ENCODE measurements at places on chromosomes 13 and 19.

- no peak for DNase-seq
Measured at GRCh38 chr19:49727217-49728030, 35.7 kb downstream of the TSKS start.

DNA sequence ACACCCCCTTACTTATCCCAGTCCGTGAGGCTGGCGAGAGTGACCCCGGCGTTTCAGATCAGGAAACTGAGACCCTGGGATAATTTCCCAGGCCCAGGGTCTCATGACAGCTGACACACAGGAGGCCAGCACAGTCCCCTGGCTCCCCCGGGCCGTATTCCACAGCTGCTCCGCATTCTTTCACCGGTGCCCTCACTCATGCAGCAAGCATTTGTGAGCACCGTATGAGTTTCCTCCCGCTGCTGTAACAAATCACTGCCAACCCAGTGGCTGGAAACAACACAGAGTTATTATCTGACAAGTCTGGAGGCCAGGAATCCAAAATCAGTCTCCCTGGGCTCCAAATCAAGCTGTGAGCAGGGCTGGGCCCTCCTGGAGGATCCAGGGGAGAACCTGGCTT, 21.3 kb downstream of the GADD45B start:
- DNase-seq, result no peak

- no peak for DNase-seq
Measured at GRCh38 chr13:76828316-76828741, 57.9 kb downstream of the KCTD12 start.

GRCh38 chr19:55836340-55836739, at the start of gene NLRP4:
Gene NLRP4, plus strand, starts transcription at chr19:55836540. Its CDS starts 15,541 bp downstream, at chr19:55852081.
- no peak for DNase-seq

DNA sequence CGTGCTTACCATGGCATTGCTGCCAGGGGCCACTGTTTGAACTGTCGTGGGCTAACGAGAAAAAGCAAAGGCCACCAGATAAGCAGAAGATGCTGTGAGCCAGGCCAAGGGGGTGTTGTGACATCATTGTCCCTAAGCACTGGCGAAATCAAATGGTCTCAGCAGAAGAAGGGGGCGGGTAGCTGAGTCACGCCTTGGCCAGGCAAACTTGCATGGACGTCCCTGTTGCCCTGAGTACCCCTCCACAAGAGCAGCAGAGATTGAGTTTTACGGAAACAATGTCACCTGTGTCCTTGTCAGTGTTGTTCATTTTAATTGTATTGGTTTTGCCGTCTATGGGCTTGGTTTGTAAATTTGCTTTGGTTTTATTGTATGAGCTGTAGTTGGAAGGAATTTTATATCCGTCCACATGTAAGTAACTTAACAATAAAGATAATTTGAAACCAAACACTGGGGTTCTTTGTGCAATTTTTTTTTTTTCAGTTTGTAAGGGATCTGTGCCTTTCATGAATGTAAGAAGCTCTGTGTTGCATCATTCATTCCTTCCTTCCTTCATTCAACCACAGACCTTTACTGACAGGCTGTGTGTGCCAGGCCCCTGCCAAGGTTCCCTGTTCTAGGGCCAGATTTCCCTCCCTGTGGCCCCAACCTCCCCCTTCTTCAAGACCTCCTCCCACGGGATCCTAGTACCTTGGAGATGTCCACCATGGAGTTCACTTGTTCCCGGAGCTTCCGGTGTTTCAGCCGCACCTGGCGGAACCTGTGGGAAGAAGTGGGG, 12.3 kb downstream of the KCNN4 start:
- DNase-seq, result no peak

- no peak for DNase-seq
Measured at GRCh38 chr19:4134351-4134750, 10.4 kb upstream of the MAP2K2 start.

DNA sequence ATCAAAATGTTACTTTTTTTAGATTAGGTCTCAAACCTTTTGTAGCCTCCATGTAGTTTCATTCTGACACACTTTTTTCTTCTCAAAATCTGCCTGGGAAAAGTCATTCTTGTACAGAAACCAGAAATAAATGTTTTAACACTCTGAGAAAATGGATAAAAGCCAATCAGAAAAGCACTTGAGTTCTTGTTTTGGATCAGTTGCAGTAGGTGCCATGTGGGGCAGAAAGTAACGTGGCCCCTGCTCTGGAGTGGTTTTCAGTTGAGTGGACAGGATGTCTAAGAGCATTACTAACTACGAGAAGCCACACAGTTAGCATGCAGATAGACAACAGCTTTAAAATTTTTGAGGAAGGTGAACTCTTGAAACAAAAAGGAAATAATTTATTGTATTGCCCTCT, 19.1 kb downstream of the GPR183 start:
- no peak for DNase-seq

GRCh38 chr13:43391036-43391435, 367.6 kb downstream of the DNAJC15 start:
- DNase-seq, result no peak

DNA sequence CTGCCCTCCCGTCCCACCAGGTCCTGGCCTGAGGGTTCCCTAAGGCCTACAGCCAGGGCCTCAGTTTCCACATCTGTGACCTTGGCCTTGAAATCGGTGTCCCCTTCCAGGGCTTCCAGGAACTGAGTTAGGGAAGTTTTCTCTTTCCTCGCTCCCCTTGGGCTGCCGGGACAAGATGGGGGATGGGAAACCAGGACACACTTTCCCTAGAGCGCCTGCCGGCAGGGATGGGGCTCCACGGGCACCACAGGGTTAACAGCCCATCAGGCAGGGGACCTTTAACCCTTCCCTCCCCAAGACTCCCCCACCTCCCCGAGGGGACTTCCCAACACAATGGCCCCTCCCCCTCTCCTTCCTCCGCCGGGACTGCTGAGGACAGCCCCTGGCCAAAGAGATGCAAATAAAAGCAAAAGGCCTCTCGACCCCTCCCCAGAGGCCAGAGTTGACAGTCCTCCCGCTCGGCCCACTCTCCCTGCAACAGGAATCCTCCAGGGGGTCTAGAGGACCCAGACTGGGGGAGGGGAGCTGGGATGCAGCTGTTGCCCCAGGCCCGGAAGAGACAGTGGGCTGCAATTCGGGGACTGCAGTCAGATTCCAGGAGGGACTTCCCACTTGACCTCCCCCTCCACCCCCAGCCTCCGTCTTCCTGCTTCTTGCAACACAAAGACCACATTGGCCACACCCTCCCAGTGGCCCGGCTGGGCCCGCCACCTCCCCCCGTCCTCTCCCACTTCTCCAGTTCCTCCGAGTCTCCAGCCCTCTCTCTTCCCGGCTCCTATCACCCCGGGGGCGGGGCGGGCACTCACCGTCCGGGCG, 3.4 kb downstream of the BBC3 start:
- peak; percentile 51 for DNase-seq

- no peak for DNase-seq
Measured at GRCh38 chr19:7865262-7865911, 8.8 kb downstream of the PRR36 start.

GRCh38 chr13:81017513-81018152, 676.7 kb upstream of the SPRY2 start:
- no peak for DNase-seq

DNA sequence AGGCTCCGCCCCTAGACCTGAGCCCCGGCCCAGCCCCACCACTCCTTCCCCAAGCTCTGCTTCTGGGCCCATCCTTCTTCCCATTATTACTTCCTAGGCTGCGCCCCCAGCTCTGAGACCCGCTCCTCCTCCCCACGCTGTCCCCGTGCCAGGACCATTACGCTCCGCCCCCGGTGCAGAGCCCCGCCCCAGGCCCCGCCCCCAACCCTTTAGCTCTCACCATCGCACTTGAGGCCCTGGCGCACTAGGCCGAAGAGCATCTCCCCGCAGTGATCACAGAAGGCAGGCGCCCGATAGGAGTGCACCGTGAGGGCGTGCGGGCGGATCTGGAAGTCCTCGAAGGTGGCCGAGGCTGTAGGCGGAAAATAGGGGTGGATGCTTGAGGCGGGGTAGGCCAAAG, 6.2 kb downstream of the PRKD2 start:
- DNase-seq, result no peak

DNA sequence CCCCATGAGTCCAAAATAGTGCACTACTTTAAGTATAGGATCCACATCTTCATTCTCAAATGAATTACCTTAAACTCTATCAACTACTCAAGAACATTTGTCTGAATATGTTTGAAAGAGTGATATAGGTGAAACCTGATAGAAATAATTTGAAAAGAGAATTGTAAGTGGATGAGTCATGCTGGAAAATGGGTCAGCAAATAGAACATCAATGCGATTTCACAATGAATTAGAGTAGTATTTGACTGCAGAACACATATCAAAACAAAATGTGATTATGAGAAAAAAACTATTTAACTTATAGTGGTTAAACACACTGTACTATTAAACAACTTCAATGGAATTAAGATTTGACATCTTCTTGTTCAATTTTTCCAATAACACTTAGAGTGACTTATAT, 300.6 kb upstream of the KLHL1 start:
- DNase-seq, result no peak

GRCh38 chr19:51131780-51132680, 7.3 kb downstream of the SIGLEC9 start:
- peak; percentile 41 for DNase-seq

- no peak for DNase-seq
Measured at GRCh38 chr13:44368599-44369368, 4.8 kb upstream of the SERP2 start.

GRCh38 chr13:34750078-34750931, 191.8 kb upstream of the NBEA start:
- no peak for DNase-seq

- no peak for DNase-seq
Measured at GRCh38 chr13:63163903-63164302, 1748.3 kb upstream of the PCDH20 start.

Measured in CD4-positive, alpha-beta T cell treated with Interleukin-4 for 4 hours (primary cell).